Left lung (tissue), 14 donors: ENCODE measurements at places on chromosomes 2 and 18.
A peak's percentile ranks its signal among the peaks of the same experiment; 100 is the strongest.

DNA sequence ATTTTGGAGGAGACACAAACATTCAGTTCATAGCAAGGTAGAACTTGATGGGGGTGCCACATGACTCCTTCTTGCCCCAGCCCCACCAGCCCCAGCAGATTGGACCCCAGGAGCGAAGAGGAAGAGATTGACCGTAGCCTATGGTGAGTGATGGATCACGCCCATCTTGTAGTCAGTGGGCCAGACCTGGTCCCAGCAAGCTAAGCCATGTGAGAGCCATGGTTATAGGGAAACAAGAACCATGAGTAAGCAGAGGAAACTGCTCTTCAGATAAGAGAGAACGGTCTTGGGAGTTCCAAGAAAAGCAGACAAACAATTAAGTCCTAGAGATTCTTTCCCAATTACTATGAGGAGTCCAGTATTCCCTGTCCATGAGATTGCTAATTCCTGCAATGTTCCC, 4.6 kb upstream of the TCF4 start:
- no peak for DNase-seq

DNA sequence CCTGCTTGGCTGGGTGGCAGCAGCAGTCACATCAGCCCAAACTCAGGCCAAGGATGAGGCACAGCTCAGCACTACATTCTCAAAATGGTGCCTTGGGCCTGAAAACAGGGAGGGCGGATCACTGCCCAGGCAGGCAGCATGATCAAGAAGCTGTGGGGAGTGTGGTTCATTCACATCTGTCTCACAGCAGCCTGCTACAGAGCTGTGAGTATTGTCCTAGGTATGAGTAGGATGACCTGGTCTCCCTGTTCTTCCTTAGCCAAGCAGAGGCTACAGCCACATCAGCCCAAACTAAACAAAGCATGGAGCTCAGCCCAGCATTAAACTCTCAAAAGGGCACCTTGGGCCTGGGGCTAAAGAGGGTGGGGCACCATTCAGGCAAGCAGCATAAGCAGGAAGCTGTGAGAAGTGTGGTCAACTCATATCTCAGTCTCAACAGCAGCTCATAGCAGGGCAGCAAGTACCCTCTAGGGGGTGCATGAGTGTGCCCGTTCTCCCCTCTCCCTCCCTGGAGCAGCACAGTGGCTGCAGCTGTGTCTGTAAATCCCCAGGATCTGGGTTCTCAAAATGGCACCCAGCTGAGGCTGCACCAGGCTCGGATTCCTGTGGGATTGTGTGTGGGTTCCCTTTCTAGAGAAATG, 139.6 kb downstream of the TRABD2A start:
- DNase-seq: no peak

DNA sequence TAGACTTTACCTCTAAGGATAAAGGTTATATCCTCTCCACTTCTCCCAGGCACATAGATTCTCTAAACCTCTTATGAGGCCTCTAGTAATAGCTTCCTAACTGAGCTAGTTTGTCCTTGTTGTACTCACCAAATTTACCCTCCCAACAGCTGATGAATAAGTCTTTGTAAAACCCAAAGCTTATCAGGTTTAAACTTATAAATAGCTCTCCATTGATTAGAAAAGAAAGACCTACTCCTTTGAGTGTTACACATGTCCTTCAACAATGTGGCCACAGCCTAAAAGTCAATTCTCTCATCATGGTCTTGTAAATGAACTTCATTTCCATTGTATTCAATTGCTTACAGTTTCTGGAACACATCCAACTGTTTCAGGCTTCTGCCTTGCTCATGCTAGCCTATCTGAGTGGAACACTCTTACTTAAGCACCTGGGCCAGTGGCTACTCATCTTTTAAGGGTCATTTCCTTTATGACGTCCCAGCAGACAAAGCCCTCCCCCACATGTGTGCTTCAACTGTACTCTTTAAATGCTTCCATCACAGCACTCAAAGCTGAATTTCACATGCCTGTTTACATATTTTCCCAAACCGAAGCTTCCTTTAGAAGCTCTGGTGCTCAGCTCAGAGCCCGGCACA, 131.6 kb downstream of the CDH2 start:
- no peak for DNase-seq

DNA sequence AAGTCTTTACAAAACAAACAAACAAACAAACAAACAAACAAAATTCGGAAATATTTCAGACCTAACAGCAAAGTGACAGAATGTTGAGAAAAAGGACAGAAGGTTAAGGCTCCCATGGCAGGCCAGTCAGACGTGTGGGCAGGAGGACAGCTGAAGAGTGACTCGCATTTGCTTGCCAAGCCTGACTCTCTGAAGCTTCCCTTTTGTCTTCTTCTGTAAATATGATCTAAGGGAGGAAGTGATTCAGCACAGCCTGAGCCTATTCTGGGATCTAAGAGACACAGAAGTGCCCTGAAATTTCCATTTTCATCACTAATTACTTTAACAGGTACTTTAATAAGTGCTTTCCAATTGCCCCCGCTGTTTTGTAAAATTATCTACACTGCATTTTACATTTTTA, 134.0 kb upstream of the LYPD1 start:
- DNase-seq: no peak

DNA sequence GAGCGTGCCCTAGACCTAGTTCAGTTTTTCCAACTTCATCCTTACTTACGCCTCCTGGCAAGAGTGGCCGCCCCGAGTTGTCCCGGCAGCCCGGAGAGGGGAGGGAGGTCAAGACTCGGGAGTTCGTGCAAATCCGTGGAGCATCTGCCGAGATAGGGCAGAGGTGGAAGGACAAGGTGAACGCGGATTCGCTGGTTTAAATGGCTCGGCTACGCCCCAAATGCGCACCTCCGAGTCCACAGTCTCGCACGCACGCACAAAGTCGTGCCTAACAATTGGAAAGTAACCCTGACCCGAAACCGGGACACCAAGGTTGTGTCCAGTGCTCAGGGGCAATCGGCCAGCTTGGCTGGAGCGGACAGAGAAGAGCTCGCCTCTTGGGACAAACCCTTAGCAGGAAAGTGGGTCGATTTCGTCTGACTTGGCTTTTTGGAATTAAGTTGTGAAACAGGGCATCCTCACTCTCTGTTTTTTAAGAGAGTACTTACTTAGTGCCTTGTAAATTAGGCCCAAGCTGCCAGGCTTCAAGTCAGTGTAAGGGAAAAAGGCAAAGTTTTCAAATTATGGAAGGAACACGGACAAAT, 726 bp upstream of the SS18 start:
- peak; percentile 65 for DNase-seq

GRCh38 chr2:230708204-230708603, 4.4 kb upstream of the CAB39 start:
- DNase-seq: no peak

- DNase-seq: no peak
Observed at GRCh38 chr18:26956863-26957262, 91.4 kb upstream of the AQP4 start.

- no peak for DNase-seq
Observed at GRCh38 chr18:45060102-45060501, 379.4 kb downstream of the SETBP1 start.

DNA sequence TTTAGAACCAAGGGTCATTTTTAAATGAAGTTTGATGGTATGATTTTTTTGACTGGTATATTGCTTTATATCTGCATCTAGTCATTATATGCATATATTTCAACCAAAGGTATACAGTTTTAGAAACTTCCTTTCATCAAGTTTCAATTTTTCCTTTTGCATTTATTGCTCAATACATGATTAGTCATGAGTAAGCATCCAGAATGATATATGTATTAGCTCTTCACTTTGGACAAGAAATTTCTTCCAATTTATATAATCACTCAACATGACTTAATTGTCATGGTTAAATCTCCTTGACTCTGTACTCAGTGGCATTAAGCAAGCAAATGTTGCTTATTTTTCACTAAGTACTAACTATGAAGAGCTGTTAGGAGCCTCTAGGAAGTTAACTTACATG, 123.6 kb downstream of the PLCL1 start:
- DNase-seq: no peak

DNA sequence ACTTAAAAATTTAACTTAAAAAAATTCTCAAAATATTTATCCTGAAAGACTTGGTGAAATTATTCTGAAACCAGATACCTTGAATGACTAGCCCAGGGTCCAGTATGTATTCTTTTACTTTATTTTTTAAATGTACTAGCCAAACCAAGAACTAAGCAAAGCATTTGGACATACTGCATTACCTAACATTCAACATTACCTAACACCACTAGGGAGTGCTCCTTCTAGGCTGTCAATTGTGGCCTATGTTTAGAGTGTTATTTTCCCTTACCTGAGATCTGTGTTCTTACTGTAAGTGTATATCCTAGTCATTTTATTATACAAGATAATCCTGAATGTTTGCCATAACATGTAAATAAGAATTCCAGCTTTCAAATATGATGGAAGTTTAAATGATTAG, 496.6 kb downstream of the PTPRM start:
- DNase-seq: no peak

- DNase-seq: no peak
Observed at GRCh38 chr2:9760902-9761228, 82.4 kb upstream of the TAF1B start.

- no peak for DNase-seq
Observed at GRCh38 chr2:226011716-226012450, 612.4 kb downstream of the NYAP2 start.

DNA sequence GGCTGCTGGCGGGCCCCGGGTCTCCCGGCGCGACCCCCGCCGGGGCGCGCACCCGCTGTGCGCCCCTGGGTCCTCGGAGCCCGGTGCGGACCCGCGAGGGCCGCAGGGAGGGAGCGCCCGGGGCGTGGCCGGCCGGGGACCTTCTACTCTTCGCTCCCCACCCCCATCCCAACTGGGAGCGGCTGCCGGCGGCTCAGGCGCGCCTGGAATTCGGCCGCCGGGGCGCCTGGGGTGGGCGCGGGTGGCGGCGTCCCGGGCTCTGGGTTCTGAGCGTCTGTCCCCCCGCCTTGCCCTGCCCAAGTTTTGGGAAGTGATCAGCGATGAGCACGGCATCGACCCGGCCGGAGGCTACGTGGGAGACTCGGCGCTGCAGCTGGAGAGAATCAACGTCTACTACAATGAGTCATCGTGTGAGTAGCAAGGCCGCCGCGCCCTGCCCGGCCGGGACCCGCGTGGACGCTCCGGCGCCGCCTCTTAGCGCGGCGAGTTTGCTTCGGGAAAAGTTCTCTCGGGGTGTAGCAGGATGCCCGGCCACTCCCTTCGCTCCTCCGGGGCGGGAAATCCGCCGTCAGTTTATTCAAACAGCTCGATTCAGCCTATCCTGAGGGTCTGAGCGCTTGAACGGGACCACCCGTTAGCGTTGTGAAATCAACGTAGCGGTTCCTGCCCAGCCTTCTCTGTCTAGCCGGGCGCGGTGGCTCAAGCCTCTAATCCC, 502 bp downstream of the TUBB6 start:
- DNase-seq: peak; percentile 75

- no peak for DNase-seq
Observed at GRCh38 chr2:180033993-180034894, 27.1 kb upstream of the CWC22 start.

GRCh38 chr18:24041691-24042090, 27.1 kb downstream of the TTC39C start:
- no peak for DNase-seq

GRCh38 chr2:10169053-10169578, 46.6 kb downstream of the RRM2 start:
- no peak for DNase-seq

- DNase-seq: no peak
Observed at GRCh38 chr2:112156152-112156986, 18.2 kb downstream of the FBLN7 start.

DNA sequence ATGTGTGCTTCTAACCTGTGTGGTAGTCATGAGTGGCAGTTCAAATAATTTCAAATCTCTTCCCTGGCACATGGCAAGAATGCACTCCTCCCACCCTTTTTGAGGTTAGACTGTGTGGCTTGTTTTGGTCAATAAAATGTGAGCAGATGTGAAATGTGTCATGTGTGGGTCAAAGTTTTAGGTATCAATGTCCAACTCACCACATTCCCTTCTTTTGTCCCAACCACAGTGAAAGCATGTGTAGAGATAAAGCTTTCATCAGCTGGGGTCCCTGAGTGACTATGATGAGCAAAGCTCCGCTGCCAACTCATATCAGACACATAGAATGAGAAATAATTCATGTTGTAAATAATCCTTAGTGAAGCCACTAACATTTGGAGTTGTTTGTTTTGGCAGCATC, 118.2 kb downstream of the PAX3 start:
- no peak for DNase-seq

- no peak for DNase-seq
Observed at GRCh38 chr2:210172219-210172575, 988 bp upstream of the KANSL1L start.

DNA sequence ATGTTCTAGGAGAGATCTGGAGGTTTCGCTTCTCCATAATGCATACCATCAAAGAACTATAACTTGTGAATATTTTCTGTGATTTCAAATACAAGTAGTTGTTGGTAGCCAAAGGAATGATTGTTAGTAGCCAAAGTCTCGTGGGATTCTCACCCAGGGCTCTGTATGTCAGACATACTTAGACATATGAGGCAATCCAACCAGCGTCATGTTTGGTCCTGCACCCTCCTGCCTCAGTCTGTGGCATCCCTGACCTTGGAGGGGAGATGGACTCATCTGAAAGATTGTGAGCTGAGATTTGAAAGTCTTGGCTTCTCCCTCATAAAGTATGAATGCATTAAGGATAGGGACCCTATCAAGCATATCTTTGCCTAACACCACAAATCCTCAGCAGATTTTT, 81.2 kb downstream of the CTIF start:
- no peak for DNase-seq

DNA sequence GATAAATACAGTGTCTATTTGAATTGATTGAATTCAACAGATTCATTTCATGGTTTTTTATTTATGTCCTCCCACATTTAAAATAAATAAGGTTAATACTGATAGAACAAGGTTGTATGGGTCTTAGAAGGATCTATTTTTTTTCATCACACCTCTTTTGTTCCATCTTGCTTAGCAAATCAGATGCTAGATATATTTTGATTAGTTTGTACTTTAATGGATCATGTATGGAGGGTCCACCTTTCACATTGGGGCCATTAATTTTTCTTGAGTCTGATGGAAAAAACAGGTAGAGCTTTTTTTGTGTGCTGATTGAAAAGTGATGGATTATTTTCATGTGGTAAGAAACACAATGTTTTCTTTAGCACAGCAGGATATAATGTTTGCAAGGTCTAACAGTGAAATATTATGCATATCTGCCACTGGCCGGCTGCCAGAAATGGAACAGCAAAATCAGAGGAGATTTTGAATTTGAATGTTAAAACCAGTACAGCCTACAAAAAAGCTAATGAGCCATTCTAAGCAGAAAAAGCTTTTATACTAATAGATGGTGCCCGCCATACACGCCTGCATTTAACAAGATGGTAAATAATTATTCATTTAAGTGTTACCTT, 188.1 kb upstream of the ETAA1 start:
- no peak for DNase-seq

DNA sequence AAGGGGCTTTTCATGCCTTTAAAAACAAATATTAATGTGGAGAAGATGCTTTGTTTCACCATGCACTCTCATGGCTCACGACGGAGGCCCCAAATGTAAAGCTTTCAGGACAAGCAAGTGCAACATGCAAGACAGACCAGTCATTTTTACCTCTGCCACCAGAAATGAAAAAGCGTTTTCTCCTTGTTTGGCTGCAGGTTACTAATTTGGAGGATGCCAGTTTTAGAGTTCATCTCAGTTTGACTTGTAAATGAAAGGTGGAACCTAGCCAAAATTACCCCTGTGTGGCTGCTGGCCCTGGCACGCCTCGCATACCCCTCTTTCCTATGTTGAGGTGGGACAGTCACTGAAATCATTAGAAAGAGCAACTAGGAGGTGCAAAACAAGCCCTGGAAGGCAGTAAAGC, 138.6 kb downstream of the BCL2 start:
- no peak for DNase-seq

GRCh38 chr2:202102425-202103000, 29.5 kb downstream of the KIAA2012 start:
- DNase-seq: no peak
